ENCODE measurements at places on chromosomes 5 and 9.

DNA sequence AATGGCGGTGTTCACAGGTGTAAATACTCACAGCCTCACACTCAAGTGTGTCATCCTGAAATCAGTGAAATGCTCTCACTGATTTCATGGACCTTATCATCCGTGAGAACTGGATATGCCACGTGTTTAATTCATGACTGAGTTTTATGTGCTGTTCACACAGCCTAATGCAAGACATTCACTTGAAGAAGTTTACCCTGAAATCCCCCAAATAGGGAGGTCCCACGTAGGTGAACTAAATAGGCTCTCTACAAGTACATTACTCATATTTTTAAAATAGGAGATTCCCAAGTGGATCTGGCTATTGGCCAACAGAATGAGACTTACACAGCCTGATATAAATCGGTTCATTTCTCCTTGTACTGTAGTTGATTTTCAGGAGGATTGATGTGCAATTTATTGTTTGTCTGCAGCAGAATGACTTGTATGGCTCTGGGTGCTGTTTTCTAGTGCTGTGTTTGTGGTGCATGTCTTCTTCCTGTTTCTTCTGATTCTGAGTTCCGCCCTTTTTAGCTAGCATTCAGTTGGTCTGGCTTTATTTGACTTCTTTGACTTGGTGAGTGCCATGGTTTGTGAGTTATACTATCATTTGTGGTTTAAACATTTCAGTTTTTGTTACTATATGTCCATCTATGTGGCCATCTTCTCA is 25.1 kb downstream of the TRIO start:
- peaks cover 79% of the 10 kb centered on the region for H3K4me1 ChIP-seq
- H3K27ac ChIP-seq: no peak overlapping the region
- no peaks in the 10 kb centered on the region for H3K27me3 ChIP-seq
- H3K4me3 ChIP-seq: no peak overlapping the region
- H3K36me3 ChIP-seq: no peaks in the 10 kb centered on the region

DNA sequence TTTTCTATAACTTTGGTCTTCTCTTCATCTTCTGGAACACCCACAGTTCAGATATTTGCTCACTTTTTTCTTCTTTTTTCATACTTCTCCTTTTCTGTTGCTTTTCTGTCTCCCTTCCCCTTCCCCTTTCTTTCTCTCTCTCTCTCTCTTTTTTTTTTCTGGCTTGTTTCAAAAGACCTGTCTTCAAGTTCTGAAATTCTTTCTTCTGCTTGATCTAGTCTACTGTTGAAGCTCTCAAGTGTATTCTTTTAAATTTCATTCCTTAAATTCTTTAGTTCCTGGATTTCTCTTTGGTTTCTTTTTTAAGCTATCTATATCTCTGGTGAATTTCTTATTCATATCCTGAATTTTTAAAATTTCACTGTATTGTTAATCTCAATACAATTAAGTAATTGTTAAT is 11.2 kb downstream of the ALG2 start:
- H3K4me1 ChIP-seq: no peaks in the 10 kb centered on the region
- H3K27me3 ChIP-seq: no peaks in the 10 kb centered on the region
- DNase-seq: no peak
- H3K36me3 ChIP-seq: peaks cover 6% of the 10 kb centered on the region
- no peak overlapping the region for H3K27ac ChIP-seq
- no peak overlapping the region for H3K4me3 ChIP-seq

DNA sequence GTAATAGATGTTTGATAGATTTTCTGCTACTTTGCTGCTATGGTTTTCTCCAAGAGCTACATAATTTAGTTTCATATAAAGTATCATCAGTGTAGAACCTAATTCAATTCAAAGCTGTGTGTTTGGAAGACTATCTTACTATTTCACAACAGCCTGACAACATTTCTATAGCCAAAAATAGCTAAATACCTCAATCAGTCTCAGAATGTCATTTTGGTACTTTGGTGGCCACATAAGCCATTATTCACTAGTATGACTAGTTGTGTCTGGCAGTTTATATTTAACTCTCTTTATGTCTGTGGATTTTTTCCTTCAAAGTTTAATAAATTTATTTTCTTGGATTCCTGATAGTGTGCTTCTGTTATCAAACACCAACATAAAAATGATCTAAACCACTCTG is 35.1 kb upstream of the CCDC152 start:
- H3K27me3 ChIP-seq: no peaks in the 10 kb centered on the region
- H3K36me3 ChIP-seq: peaks cover 10% of the 10 kb centered on the region

GRCh38 chr5:162248107-162248713 is 180.6 kb downstream of the GABRG2 start:
- no peak overlapping the region for H3K4me3 ChIP-seq
- no peaks in the 10 kb centered on the region for H3K4me1 ChIP-seq
- DNase-seq: no peak
- H3K27ac ChIP-seq: no peak overlapping the region
- H3K36me3 ChIP-seq: no peaks in the 10 kb centered on the region
- H3K27me3 ChIP-seq: no peaks in the 10 kb centered on the region

DNA sequence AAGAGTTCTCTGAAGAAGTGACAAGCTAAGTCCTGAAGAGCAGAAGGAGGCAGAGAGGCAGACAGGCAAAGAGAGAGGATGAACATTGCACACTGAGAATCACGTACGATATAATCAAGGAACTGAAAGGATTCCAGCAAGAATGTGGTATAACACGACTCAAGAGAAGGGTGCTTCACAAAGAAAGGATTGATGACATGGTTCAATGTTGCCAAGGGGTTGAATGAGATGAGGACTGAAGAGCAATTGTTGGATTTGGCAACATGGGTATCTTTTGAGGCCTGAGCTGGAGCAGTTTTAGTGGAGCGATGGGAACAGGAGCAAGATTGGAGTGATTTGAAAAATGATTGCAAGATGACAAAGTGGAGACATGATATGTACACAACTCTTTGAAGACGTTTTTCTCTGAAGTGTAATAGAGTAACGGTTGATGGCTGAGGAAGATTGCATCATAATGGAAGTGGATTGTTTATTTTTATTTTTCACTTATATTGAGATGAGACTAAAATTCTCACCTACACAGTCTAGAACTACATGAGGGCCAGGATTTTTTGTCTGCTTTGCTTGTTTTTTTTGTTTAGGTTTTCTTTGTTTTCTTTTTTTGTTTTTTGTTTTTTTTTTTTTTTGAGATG is 1049.9 kb upstream of the WWC1 start:
- H3K27ac ChIP-seq: no peak overlapping the region
- no peaks in the 10 kb centered on the region for H3K36me3 ChIP-seq
- no peak for DNase-seq
- no peaks in the 10 kb centered on the region for H3K4me1 ChIP-seq
- H3K4me3 ChIP-seq: no peak overlapping the region
